ENCODE measurements at places on chromosomes 2 and 18.

DNA sequence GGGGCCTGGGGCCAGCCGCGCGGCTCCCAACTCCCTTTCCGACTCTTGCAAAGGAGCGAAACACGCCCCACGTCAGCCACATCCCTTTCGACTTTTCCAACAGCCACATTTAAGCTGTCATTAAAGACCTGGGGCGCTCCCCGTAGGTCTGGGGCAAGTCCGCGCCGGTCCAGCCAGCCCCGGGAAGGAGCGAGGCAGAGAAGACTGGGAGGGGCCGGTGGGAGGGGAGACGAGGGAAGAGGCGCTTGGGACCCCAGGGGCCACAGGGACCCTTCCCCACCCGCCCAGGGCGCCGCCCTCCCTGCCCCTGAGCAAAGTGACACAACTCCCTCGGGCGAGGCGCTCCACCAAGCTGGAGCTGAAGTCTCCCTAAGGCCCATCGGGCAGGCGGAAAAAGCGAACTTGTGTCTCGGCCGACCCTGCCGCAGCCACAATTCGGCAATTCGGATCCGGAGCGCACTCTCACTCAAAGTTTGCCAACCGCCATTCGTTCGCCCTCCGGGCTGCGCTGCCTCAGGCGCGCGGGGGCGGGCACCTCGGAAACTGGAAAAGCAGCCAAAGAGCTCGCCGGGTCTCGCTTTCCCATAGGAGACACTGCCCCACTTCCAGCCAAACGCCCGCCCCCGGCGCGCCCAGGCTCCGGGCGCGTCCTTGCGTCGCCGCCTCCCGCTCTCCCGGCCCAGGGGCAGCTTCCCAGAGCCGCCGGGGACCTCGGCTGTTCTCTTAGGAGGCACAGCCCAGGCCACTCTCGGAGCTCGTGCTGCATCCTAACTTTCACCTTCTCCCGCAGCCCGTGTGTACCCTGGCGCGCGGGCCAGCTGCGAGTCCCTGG, 1.1 kb upstream of the KCTD1 start:
- no peak for DNase-seq

DNA sequence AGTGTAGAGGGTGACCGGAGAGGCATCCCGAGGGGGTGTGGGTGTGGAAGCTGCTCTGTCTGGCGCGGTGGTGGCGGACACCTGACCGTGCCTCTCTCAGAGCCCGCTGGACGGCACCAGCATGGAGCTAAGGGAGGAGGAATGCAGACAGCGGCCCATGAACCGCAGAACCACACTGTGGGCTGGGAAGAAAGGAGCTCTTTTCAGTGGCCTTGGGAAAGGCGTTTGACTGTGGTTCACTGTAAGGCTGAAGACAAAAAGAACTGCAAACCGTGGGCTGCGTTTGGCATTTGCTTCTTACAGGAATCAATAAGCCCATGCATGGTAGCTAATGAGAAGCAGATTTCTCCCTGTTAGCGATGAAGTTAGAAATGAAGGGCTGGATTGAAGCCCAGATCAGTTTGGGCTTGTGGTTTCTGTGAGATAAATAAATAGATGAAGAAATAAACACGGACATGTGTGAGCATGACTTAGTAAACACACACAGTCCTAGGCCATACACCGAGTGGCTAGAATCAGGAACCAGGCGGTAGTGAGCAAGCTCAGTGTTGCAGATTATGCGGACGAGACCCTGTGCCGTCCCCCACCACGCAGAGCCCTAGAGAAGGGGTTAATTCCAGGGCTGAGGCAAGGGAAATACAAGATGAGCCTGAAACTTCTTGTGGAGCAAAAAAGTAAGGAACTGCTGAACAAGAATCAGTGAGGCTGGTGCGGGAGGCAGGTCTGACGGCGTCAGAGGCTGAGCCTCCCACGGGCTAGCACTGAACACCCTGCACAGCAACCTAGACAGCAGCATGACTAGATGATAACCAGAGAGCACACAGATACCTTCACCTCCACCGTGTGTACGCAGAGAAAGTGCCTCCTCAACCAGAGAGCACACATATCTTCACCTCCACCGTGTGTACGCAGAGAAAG, 29.3 kb upstream of the NFATC1 start:
- no peak for DNase-seq

DNA sequence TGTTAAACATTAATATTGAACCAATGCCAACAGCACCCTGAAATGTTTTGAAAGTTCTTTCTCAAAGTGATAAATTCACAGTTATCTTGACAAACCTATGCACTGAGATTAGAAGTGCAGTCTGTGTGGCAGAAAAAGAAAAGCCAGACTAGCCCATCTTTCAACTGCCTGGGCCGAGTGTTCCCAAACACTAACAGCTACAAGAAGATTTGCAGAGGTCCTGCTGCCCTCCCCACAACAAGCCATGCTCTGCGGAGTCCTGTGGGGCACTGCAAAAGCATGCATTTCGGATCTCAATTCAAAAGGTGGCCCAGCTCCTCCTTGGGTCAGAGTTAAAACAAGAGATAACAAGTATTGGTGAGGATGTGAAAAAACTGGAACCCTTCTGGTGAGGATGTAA, 208.4 kb upstream of the TMEM200C start:
- no peak for DNase-seq

DNA sequence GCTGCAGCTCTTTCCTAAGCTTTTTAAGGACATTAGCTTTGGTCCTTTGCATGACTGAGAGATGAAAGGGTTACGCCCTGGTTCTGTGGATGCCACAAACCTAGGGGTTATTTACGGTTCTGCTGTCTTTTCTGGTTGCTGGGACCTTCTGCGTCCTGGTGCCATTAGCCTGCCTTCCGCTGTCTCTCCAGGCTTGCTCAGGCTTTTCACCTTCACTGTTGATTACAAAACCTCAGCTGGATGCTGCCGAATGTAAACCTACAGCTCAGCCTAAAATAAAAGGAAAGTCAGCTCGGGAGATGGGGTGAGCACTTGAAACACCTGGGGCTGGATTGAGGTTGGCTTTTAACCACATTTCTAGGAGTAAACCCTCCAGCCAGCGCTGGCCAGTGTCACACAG, 130.9 kb upstream of the ARHGAP28 start:
- DNase-seq = no peak

DNA sequence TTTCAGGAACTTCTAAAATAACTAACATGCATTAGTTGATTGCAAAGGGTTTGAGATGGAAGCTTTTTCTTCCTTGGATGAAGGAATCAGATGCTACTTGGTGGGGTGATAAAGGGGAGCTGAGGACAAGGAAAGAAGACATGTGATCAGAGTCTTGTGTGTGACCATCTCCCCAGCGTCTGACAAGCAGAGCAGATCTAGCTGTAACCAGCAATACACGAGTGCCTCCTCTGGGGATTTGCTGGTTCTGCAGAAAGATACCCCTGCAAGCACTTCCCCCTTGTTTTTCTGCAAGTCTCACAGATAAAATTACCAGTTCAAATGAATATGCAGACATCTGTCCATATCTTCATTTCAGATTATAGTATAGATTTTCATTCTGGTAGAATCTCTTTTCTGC, 2.7 kb downstream of the CDH7 start:
- DNase-seq = peak; percentile 11

Measured in amygdala (tissue), 56 donors.